SJSA1 (cell line): ENCODE measurements at places on chromosomes 1 and 21.
A peak's percentile ranks its signal among the peaks of the same experiment; 100 is the strongest.

- H3K27ac ChIP-seq: no peak overlapping the region
- peaks cover 12% of the 10 kb centered on the region for H3K4me1 ChIP-seq
Measured at GRCh38 chr1:74690364-74690696, 16.7 kb upstream of the ERICH3 start.

DNA sequence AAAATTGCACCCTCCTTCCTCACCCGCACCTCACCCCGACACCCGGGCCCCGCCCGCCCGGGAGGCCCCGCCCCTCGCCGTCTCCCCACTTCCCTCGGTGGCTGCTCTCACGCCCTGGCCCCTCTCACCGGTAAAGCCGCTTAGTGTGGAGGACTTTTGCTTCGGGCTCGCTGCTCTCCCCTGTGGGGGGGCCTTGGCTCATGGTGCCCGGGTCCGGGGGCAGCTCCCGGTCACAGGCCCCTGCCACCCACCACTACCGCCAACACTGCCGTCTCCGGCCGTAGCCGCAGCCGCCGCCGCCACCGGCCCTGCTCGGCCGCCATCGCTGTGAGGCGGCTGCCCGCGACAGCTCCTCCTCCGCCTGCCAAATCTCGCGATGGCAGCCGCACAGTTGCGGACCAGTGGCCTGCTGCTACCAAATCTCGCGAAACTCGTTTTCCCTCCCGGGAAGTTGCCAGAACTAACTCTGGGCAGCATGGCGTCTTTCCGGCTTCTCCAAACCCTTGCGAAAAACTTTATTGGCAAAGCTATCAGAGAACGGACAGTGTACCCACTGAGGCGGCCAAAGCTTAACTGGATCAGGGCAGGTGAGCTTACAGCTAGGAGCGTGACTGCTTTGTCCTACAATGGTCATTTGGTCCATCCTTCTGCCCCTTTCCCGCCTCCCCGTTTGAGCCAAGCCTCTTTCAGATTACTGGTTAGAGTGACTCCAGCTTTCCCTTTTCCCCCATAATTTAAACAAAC, at the start of gene SMG5:
SMG5 (minus strand) TSS at position 347 of the 744 bp plus-strand sequence; CDS start at position 202, 145 bp downstream.
- H3K4me1 ChIP-seq: peaks cover 18% of the 10 kb centered on the region
- peak within 1 kb of the TSS; percentile 92 for H3K4me3 ChIP-seq
- peak within 1 kb of the TSS; percentile 82 for H3K27ac ChIP-seq
- no peaks in the 10 kb centered on the region for H3K27me3 ChIP-seq

GRCh38 chr1:231240883-231241735, at the start of gene GNPAT:
GNPAT (plus strand) TSS chr1:231241212; CDS start chr1:231241379, 167 bp downstream.
- DNase-seq: peak; percentile 88
- peaks cover 11% of the 10 kb centered on the region for H3K4me1 ChIP-seq
- no peaks in the 10 kb centered on the region for H3K27me3 ChIP-seq
- peaks cover 25% of the 10 kb centered on the region for H3K36me3 ChIP-seq

- H3K27ac ChIP-seq: no peak overlapping the region
Measured at GRCh38 chr1:74593887-74594866, 79.4 kb downstream of the ERICH3 start.

DNA sequence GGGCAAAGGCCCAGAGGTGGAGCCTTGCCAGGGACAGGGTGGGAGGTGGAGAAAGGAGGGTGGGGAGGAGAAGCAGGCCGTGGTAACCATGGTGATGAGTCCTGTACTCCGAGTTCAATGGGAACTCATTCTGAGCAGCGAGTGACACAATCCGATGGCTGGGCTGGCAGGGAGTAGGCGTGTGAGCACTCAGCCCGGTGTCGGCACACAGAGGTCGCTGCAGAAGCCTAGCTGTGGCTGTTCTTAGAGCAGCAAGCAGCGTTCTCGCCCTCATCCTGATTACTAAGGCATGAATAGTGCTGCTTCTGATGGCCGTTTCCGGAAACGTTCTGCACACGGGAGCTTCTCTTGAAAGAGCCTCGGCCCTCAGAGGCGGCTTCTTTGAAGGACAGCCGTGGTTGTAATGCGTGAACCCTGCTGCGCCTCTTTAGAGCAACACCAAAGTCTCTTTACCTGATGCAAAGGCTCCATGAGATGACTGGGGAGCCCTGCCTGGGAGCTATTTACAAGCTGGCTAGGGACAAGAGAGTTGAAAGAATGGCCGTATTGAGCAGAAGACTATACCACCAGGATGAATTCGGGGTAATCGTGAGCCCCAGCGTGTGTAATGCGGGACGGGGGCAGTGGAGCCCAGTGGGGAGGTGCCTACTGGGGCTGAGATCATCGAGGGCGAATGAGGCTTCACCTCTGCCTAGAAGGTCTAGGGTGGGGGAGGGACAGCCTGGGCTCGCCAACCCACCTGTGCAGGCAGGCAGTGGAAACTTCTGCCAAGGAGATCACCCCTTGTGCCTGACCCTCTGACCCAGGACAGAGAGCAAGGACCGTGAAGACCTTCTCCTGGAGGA, 72.8 kb upstream of the PAX7 start:
- no peaks in the 10 kb centered on the region for H3K4me1 ChIP-seq
- H3K27ac ChIP-seq: no peak overlapping the region
- H3K4me3 ChIP-seq: no peak overlapping the region
- no peak for DNase-seq
- peaks cover 38% of the 10 kb centered on the region for H3K27me3 ChIP-seq

- H3K27me3 ChIP-seq: no peaks in the 10 kb centered on the region
- no peaks in the 10 kb centered on the region for H3K36me3 ChIP-seq
- no peak overlapping the region for H3K27ac ChIP-seq
- H3K4me1 ChIP-seq: peaks cover 25% of the 10 kb centered on the region
- DNase-seq: no peak
Measured at GRCh38 chr1:85296980-85297379, 20.5 kb upstream of the BCL10 start.

- DNase-seq: no peak
- no peaks in the 10 kb centered on the region for H3K4me1 ChIP-seq
- peaks cover 5% of the 10 kb centered on the region for H3K27me3 ChIP-seq
- no peak overlapping the region for H3K4me3 ChIP-seq
Measured at GRCh38 chr1:161484613-161485012, 20.6 kb upstream of the FCGR2A start.

DNA sequence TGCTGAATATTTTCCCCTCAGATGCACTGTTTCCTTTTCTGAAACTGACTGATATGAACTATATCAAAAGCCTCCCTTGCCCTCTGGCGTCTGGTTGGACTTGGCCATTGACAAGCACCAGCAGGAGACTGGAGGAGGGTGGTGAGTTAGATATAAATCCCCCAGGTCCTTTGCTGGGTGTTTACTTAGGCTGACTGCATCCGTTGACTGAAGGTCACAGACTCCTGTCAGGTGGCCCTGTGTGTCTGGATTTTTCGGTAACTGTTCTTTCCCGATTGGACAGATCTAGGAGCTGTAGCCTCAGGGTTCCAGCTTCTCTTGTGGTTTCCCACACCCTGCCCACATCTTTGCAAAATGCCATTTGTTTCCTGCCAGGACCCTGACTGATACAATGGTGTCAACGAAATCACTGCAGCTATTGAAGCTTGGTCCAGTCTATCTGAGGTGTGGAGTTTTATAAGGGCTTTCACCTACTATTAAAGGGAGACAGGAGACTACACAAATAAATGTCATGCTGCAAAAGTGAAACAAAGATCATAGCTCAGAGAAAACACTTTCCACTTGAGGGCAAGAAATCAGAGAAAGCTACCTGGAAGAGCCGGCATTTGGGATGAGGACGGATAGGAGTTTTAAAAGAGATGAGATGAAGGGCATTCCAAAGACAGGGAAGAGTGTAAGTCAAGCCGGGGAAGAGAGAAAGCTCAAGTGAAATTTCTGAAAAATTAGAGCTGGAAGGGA, 1.5 kb upstream of the MAGI3 start:
- peak; percentile 17 for DNase-seq
- H3K36me3 ChIP-seq: peaks cover 9% of the 10 kb centered on the region
- H3K4me1 ChIP-seq: peaks cover 18% of the 10 kb centered on the region
- H3K27ac ChIP-seq: no peak overlapping the region
- H3K27me3 ChIP-seq: no peaks in the 10 kb centered on the region

DNA sequence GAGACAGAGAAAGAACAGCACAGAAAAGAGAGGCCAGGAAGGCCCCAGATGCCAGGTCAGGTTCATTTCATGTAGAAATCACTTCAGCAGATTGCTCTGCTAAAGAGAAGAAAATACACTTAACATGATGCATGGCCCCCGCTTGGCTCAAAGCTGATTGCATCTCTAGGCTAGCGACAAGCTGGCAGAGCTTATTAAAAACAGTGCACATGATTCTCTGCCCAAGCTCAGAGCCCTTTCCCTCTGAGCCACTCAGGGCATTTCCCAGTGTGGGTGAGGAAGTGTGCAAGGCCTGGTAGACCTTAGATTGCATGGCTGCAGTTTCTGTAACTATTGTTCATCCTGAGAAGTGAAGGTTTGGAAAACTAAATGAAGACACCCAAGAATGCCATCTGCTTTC, 3.3 kb upstream of the CAPN9 start:
- H3K27ac ChIP-seq: no peak overlapping the region
- DNase-seq: no peak
- no peaks in the 10 kb centered on the region for H3K4me1 ChIP-seq

GRCh38 chr1:158087320-158087927, 93.3 kb upstream of the CD1D start:
- no peaks in the 10 kb centered on the region for H3K27me3 ChIP-seq
- H3K36me3 ChIP-seq: peaks cover 93% of the 10 kb centered on the region
- no peak overlapping the region for H3K27ac ChIP-seq
- H3K4me3 ChIP-seq: no peak overlapping the region
- DNase-seq: peak; percentile 76
- H3K4me1 ChIP-seq: no peaks in the 10 kb centered on the region

DNA sequence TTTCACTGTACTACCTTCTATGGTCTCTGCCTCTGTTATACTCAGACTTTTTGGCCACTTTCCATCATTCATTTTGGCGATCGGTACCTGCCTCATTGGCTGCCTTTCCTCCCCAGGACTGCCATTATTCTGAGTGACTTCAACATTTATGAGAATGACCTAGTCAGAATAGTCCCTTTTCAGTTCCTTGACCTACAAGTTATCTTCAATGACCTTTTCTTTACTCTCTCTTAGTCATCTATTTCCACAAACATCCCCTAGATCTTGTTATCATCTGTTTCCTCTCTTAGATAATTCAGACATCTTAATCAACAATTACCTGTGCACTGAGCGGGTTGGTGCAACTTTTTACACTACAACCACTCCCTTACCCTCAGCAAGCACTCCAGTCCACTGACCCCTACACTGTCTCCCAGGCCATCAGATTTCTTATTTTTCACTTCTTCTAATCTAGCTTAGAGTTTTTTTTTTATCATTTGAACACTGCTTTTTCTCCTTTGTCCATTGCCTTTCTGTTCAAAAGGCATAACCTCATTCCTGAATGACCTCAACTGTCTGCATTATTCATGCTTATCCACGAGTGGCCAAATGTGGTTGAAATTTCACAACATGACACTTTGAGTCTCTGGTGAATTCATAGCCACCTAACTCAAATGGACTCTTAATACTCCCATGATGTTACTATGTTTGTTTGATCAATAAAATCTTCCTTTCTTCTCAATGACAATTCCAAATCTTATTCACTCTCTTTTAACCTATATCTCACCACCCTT, 112.7 kb downstream of the HMCN1 start:
- H3K27ac ChIP-seq: no peak overlapping the region
- H3K4me3 ChIP-seq: no peak overlapping the region
- no peaks in the 10 kb centered on the region for H3K27me3 ChIP-seq
- no peaks in the 10 kb centered on the region for H3K36me3 ChIP-seq
- no peak for DNase-seq

GRCh38 chr1:33180911-33181890, 642 bp downstream of the TRIM62 start:
- peak overlapping the region; percentile 58 for H3K4me3 ChIP-seq
- peak; percentile 73 for DNase-seq
- no peak overlapping the region for H3K27ac ChIP-seq
- peaks cover 8% of the 10 kb centered on the region; the same call in 1 of the 2 replicates for H3K36me3 ChIP-seq
- H3K4me1 ChIP-seq: peaks cover 18% of the 10 kb centered on the region

DNA sequence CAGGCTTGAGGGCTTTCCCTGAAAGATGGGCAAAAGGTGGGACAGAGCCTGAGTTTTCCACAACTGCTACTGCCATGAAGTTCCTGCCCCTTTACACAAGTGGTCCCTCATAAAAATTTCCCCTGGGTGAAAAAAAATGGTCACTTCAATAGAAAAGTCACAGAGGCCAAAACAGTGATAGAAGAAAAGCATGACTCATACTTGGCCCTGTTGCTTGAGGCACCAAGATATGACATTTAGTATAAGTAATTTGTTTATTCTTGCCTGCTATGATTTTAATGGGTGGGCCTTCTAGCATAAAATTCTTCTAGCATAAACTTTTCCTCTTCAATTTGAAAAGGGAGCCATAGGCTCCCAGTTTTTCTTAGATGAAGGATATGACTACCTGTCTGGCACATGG, 280.2 kb downstream of the DPYD start:
- peak; percentile 36 for DNase-seq
- no peak overlapping the region for H3K27ac ChIP-seq
- no peak overlapping the region for H3K4me3 ChIP-seq
- no peaks in the 10 kb centered on the region for H3K27me3 ChIP-seq
- H3K4me1 ChIP-seq: peaks cover 10% of the 10 kb centered on the region
